ENCODE measurements at places on chromosomes 4 and X.

DNA sequence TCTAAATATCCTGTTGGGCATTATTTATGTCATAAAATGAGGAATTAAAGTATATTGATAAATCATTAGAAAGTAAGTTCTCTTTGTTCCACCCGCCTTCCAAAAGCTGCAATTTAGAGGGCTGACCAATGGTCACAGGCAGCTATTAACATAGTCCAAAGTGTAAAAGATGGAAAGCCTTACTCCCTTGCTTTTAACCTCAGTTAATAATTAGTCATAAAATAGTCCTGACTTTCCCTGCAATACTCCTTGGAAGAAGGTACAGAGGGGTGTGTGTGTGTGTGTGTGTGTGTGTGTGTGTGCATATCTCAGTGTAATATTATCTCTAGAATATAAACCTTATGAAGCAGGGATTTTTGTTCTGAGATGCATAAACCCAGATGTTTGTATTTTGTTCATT lies 275.4 kb downstream of the FAT4 start:
- H3K27me3 ChIP-seq, result no peaks in the 10 kb centered on the region
- H3K4me3 ChIP-seq, result no peak overlapping the region
- H3K4me1 ChIP-seq, result no peaks in the 10 kb centered on the region
- no peaks in the 10 kb centered on the region for H3K36me3 ChIP-seq
- H3K27ac ChIP-seq, result no peak overlapping the region

DNA sequence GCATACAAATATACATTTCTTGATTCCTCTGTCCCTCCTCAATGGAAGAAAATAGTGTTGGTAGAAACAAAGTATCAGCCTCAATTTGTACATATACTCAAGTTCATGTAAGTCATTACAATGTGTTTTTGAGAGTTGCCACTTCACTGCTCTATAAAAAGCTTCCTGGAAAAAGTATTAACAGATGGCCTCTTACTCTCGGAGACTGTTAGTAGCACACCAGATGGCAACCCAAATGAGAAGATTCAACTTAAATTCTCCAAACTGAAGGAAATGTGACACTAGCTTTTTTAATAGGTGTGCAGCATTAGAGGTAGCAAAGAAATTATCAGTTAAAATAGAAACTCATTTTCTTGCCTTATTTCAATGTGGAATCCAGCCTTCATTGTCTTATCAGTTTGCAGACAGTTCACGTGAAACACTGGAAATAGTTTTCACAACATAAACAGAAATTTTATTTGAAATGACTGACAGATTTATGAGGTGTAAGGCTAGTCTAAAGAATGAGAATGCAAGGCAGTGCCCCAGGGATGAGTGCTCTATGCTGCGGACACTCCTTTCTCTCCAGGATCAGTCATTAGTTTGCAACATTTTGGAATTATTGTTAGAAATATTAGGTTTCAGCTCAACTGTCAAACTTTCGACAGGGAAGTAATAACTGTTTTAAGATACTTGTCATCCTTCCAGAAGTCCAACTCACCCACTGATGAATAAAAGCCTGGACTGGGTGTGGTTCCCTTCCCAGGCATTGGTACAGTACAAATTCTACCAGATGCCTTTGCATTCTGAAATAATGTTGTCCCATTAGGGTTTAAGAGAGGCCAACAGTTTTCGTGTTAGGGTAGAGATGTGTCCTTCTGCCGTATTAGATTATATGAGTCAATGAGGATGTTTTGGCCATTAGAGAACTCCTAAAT lies 50.9 kb downstream of the IDS start:
- no peak overlapping the region for H3K27ac ChIP-seq
- H3K27me3 ChIP-seq, result no peaks in the 10 kb centered on the region
- no peaks in the 10 kb centered on the region for H3K4me1 ChIP-seq
- no peaks in the 10 kb centered on the region for H3K36me3 ChIP-seq
- no peak for DNase-seq

GRCh38 chr4:10260777-10261176 lies 144.2 kb upstream of the WDR1 start:
- no peak overlapping the region for H3K4me3 ChIP-seq
- no peak for DNase-seq
- no peaks in the 10 kb centered on the region for H3K4me1 ChIP-seq
- H3K36me3 ChIP-seq, result no peaks in the 10 kb centered on the region

DNA sequence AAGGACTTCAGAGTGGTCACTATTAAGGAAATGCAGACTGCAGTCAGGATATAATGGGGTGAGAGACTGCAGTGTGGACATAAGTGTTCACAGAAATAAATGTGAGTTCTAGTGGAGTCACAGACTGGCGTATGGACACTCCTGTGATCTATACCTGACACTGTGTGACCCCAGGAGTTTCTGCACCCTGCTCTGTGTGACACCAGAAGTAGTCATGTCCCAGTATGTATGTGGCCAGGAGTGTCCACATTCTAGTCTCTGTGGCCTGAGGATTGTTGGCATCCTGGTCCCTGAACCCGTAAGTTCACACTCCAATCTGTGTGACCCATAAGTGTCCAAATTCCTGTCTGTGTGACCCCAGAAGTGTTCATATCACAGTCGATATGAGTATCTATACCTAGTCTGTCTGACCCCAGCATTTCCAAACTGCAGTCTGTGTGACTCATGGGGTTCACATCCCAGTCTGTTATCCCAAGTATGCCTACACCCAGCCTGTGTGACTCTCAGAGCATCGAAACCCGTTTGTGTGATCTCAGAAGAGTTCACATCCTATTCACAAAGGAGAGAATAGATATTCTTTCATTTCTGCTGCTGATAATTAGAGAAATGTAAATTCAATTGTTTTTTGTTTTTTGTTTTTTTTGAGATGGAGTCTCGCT lies 16.3 kb downstream of the WDR13 start:
- no peak for DNase-seq
- H3K36me3 ChIP-seq, result no peaks in the 10 kb centered on the region
- no peaks in the 10 kb centered on the region for H3K4me1 ChIP-seq

DNA sequence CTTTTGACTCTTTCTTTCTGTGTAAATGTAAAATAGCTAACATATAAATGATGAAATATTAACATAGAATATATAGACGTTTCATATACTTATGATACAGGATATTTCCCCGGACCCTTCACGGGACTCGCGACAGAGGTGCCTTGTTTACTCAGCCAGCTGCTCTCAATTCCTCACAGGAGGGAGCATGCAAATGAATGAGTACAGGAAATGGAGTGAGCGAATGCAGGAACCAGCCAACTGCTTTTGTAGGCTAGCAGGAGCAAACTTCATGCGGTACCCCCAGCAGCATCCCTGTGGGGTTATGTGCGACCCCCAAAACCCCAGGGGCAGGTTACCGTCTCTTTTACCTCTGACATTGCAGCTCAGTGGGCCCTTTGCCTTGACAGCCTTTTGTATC lies 110.3 kb upstream of the PDHA2 start:
- H3K4me1 ChIP-seq, result no peaks in the 10 kb centered on the region
- no peak overlapping the region for H3K27ac ChIP-seq
- no peaks in the 10 kb centered on the region for H3K27me3 ChIP-seq
- no peak overlapping the region for H3K4me3 ChIP-seq

DNA sequence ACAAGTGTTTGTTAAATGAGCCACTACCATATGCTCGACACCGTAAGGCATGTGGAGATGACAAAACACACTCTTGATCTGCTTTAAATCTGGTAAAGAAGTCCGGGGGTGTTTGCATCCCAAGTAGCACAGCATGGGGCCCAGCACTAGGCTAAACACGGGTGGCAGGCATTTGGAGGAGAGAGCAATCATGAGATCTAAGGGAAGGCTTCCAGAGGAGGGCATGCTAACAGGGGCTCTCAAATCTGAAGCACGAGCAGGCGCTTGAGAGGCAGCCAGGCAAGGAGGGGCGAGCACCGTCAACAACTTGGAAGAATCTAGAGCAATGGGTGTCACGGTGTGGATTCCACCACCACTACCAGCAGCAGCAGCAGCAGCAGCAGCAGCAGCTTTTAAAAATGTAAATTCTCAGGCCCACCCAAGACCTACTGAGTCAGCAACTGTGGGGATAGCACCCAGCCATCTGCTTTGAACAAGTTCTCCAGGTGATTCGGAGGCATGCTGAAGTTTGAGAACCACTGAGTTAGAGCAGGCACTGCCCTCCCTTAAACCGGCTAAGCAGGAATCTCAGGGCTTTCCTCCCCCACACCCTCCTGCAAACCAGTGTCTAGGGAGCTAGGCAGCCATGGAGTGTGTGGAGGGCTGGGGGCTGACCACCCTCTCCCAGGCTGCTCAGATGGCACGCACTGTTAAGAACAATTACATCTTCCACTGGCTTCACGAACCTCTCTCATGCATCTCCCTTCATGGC lies 70.2 kb upstream of the MAP3K15 start:
- no peaks in the 10 kb centered on the region for H3K4me1 ChIP-seq
- H3K27me3 ChIP-seq, result no peaks in the 10 kb centered on the region
- H3K27ac ChIP-seq, result no peak overlapping the region
- no peak for DNase-seq
- no peaks in the 10 kb centered on the region for H3K36me3 ChIP-seq

- H3K4me3 ChIP-seq, result no peak overlapping the region
- no peak for DNase-seq
- H3K4me1 ChIP-seq, result no peaks in the 10 kb centered on the region
- no peaks in the 10 kb centered on the region for H3K36me3 ChIP-seq
- H3K27ac ChIP-seq, result no peak overlapping the region
- H3K27me3 ChIP-seq, result no peaks in the 10 kb centered on the region
These were observed 159.8 kb upstream of the FAM241A start for GRCh38 chr4:111985426-111985825.

DNA sequence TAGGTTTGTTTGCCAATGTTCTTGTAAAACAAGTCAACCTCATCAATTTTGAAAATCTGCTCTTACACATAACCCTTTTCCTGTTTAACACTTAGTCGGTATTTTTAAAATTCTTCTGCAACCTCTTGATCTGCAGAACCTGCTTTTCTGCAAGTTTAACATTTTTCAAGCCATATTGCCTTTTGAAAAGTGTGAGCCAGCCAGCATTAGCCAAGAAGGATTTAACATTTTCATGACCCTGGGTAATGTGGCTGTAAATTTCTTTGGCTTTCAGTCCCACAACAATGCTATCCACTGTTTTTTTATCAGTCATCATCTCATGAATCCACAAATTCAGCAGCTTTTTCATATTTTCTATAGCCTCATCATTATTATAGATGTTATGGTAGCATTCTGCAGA lies 956.5 kb downstream of the FAT4 start:
- H3K4me1 ChIP-seq, result no peaks in the 10 kb centered on the region
- no peak overlapping the region for H3K27ac ChIP-seq
- DNase-seq, result no peak

- H3K27me3 ChIP-seq, result no peaks in the 10 kb centered on the region
- no peaks in the 10 kb centered on the region for H3K4me1 ChIP-seq
- no peak for DNase-seq
- H3K4me3 ChIP-seq, result no peak overlapping the region
- H3K36me3 ChIP-seq, result no peaks in the 10 kb centered on the region
These were observed 15.7 kb downstream of the LGI2 start for GRCh38 chr4:25015012-25015411.

DNA sequence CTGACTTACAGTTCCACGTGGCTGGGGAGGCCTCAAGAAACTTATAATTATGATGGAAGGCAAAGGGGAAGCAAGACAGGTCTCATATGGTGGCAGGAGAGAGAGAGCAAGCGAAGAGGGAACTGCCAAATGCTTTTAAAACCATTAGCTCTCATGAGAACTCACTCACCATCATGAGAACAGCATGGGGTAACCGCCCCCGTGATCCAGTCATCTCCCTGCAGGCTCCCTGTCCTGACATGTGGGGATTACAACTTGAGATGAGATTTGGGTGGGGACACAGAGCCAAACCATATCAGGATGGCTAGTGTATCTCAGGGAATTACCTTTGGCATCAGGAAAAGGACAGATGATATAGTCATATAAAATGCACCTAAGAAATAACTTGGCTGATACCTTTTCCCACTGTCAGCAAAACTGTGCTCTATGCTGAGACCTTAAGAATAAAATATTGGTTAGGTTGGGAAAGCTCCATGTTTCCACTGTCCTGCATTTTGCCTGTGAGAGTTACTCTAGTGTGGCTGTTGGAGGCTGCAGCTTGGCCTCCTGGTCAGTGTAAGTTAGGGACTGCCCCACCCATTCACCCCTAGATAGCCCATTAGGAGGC lies 110.3 kb downstream of the UCHL1 start:
- no peaks in the 10 kb centered on the region for H3K36me3 ChIP-seq
- DNase-seq, result no peak
- H3K4me1 ChIP-seq, result peaks cover 19% of the 10 kb centered on the region
- H3K27me3 ChIP-seq, result no peaks in the 10 kb centered on the region

GRCh38 chrX:18351784-18352183 lies 2.7 kb downstream of the SCML2 start:
- H3K27me3 ChIP-seq, result no peaks in the 10 kb centered on the region
- no peak for DNase-seq
- H3K4me1 ChIP-seq, result no peaks in the 10 kb centered on the region
- H3K36me3 ChIP-seq, result no peaks in the 10 kb centered on the region
- no peak overlapping the region for H3K27ac ChIP-seq

GRCh38 chrX:115018040-115018647 lies 728 bp upstream of the IL13RA2 start:
- no peak overlapping the region for H3K4me3 ChIP-seq
- H3K36me3 ChIP-seq, result no peaks in the 10 kb centered on the region
- H3K4me1 ChIP-seq, result no peaks in the 10 kb centered on the region

DNA sequence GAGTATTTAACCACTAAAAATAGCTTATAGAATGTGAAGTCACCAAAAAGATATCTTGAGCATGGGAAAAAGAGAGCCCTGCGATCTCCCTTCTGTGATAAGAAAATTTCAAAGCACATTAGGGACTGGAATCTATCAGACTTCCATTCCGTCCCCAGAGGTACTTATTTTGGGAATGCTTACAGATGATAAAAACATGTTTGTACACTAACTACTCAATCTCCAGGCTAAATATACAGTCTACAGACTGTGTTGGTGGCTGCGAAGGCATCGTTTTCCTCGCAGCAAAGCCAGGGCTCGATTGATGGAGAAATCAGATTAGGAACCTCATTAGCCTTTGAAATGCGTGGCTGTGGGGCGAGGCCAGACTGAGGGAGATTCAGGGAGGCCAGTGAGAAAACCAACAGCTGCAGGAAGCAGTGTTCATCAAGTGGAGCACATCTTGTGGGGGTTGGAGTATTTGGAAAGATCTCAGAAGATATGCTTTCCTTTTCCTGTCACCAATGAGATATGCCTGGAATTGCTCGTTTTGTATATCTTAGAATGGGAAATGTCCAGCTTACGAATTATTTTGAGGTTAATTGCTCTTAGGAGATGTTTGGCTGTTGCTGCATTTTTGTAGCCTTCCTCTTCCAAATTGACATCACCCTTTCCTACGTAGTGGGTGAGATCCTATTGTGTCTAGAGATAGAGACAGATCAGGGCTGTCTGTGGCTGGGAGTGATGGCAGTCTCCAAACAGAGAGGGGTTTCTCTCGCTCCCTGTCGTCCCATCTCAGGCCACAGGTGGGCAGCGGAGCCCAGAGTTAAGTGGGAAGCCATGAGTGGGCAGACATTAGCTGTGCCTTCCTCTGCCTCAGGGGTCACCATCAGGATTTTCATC lies 224.9 kb upstream of the FAT1 start:
- no peaks in the 10 kb centered on the region for H3K27me3 ChIP-seq
- H3K27ac ChIP-seq, result no peak overlapping the region
- no peak overlapping the region for H3K4me3 ChIP-seq

GRCh38 chr4:2583517-2583916 lies 47.1 kb downstream of the FAM193A start:
- H3K27me3 ChIP-seq, result no peaks in the 10 kb centered on the region
- no peak overlapping the region for H3K4me3 ChIP-seq
- H3K36me3 ChIP-seq, result no peaks in the 10 kb centered on the region
- DNase-seq, result no peak
